Mucosa of gallbladder (tissue), 1 donor: ENCODE measurements at places on chromosomes 2 and 18. TPM values are rescaled to one million over a fixed set of nuclear protein-coding genes. Genes with fewer than 3 reads are reported as not detected.
A peak's percentile ranks its signal among the peaks of the same experiment; 100 is the strongest.

The PDE6D gene
- total RNA-seq = 24.4 TPM

The MYCN gene
- 1.4 TPM for total RNA-seq

- DNase-seq = no peak
These were observed 58.2 kb downstream of the FSIP2 start for GRCh38 chr2:185796758-185797157.

DNA sequence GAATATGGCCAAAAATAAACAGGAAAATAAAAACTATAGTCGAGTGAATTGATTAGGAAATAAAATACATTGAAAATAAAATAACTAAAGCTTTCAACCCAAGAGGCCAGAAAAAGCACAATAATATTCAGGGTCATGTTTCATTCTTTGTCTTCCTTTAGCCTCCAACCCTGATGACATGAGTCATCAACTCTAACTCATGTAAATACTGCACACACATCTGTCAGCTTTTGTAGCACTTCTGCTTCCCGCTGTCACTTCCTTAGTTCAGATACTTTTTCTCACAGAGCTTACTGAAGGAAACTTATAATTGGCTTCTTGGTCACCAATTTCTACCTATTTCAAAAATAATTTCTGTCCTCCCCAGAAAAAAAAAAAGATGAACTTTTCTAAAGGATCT lies 112.8 kb downstream of the UPP2 start:
- DNase-seq = no peak

DNA sequence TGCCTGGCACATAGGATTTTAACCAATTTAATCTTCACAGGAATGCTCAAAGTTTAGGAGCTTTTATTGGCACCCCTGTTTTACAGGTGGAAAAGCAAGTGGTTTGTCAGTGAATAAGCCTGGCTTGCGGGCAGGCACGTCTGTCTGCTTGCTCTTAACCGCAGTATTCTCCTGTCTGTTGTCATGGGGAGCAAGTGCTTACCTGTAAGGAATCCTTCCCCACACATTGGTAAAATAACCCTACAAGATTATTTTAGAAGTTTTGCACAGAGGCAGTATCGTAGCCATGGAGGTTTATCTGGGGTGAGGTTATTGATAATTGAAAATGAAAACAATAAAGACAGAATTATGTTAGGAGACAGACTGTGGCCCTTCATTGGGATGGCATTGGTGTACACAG lies 174.9 kb downstream of the AGAP1 start:
- DNase-seq = no peak

DNA sequence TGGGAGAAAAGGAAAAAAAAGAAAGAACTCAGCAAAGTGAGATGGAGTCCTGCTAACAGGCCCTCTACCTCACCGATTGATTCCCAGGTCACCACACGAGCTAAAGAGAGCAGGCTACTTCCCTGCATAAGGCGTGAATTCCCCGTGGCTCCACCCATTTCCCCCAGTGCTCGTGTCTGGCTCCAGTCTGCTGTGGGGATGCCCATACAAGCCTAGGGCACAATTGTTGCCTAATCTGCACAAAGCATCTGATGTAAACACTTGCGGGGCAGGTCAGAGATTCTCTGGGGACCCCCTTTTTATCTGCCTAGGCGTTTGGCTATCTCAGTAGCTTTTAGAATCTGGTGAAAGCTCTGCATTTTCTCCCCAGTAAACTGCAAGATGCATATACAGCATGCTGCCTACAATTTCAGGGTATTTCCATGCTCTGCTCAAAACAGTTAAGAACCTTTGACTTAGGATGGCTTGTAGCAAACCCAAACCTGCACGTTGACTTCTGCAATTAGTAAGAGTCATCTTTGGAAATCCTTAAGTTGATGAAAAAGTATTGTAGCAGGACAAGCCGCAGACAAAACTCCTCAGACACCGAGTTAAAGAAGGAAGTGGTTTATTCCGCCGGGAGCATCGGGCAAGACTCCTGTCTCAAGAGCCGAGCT lies 34.8 kb downstream of the MYO3B start:
- no peak for DNase-seq

DNA sequence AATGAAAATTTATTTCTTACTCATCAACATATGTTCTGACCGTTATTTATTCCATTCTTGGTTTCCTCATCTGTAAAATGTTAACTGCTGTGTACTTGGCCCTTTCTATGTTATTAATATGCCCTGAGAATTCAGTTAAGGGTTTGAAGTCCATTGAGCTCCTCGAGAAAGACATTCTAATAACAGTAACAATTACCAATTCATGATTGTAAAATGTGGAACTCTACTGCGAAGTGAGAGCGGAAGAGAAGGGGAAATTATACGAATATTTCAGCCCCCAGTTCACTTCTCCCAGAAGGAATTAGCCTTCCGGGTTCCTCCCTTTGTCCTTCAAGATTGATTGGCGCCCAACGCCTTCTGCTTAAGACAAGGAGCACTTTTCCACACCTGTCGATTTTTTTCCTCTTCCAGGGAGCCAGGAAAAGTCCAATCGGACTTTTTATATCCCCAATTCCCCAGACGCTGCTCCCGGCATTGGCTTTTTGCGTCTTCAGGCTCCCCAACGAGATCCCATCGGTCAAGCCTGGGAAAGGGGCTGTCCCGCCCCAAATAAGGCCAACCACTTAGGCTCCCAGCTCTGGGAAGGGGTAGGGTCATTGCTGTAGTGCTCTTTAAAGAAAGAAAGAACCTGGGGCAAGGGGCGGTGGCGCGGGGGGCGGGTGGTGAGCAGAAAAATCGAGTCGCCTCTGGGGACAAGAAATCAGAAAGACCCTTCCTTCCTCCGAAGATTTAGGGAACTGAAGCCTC lies 1.6 kb downstream of the DSC2 start:
- DNase-seq = peak; percentile 29

DNA sequence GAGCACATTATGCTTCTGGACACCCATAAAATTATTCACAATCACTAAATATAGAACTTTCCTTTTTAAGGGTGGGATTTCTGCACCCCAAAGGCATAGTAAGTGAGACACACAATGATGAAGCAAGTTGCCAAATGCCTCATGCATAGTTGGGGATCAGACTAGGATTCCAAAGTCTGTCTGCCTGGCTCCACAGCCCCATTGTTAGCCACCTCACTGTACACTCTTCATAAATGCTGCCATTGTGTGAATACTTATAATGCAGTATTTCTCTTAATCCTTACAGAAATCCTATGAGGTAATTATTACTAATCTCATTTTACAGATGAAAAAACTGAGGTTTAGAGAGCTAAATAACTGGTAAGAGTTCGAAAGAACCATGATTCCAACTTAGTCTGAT lies 738.6 kb downstream of the ERBB4 start:
- DNase-seq = no peak

GRCh38 chr2:147068071-147068470 lies 776.8 kb upstream of the ACVR2A start:
- no peak for DNase-seq

- no peak for DNase-seq
These were observed 866.9 kb downstream of the TRIB2 start for GRCh38 chr2:13583609-13584008.

- no peak for DNase-seq
These were observed 90.1 kb downstream of the TWIST2 start for GRCh38 chr2:238938003-238938400.

DNA sequence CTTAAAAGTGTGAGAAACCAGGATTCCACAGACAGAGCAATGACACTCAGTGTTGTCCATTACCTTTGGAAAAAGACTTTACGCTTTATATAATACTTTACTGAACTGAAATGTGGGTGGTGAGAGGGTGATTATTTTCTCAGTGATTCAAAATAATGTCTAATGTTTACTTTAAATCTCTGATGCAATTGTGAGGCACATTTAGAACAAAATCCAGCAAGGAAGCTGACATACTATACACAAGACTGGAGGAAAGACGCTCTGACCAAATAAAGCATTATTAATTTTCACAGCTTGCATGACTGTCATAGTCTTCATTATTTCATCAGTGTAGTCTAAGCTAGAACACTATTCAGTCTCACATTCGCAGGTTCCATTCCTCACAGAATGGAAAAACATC lies 34.1 kb upstream of the STAT1 start:
- DNase-seq = no peak

GRCh38 chr2:31151501-31151900 lies 13.3 kb upstream of the GALNT14 start:
- DNase-seq = no peak

DNA sequence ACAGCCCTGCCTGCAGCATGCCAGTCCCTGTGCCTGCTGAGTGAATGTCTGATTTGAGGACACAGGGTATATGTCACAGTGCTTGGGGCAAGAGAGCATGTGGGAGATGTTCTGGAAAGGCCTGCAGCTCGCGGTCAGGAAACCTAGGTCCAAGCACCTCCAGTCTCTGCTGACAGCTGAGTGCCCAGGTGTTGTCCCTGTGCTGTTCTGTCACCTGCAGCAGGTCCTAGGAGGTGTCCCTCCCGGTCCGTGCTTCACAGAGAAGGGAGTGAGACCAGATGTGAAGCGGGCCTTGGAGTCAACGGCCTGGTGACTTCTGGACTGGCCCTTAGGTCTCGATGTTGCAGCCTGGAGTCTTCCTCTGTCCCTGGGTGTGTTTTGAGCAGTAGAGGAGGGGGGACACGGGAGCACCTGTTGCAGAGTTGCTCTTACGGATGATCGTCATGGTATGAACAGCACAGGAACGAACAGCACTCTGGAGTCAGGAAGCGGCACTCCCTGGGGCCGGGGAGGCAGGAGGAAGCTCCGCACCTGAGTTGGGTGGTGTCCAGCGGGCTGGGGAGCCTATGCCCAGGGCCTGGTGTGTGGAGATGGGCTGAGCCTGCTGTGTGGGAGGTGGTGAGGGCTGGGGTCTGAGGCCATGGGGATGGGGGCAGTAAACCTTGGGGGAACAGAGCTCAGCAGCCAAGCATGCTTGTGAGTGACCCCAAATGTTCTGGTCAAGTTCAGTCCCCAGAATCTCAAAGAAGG lies 21.6 kb upstream of the ARHGEF4 start:
- DNase-seq = no peak

DNA sequence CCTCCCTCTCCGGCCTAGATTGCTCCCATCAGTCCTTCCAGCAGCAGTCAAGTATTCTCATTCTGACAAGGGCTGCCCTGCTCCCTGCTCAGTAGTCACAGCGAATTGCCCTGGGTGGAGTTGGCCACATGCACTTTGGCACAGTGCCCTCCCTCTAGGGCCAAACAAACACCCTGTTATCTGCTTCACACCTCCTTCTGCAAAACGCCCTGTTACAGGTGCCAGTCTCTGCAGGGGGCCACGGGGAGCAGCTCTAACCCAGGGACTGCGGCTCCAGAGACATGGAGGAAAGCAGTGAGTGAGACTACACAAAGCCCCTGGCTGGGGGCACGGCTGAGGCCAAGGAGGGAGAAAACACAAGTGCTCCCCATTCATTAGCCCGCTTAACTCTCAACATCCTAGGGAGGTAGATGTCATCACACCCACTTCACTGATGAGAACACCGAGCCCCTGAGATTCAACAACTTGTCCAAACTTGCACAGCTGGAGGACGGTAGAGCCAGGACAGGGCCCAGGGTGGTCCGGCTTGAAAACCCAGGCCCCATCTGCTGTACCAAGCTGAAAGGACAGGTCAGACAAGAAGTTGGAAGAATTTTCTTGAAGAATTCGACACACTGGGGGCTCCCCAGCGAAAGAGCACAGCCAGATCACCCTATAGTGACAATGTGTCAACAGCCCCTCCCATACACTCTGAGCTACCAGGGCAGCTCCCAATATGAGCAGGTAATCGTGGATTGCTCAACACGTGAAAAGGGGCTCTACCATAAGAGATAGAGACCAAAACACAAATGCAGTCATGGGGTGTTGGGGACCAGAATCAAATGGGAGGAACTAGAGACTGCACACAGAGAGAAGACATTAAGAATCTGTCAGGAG lies 8.7 kb upstream of the TFCP2L1 start:
- peak; percentile 87 for DNase-seq

GRCh38 chr2:223929571-223930102 lies 15.5 kb downstream of the WDFY1 start:
- no peak for DNase-seq

DNA sequence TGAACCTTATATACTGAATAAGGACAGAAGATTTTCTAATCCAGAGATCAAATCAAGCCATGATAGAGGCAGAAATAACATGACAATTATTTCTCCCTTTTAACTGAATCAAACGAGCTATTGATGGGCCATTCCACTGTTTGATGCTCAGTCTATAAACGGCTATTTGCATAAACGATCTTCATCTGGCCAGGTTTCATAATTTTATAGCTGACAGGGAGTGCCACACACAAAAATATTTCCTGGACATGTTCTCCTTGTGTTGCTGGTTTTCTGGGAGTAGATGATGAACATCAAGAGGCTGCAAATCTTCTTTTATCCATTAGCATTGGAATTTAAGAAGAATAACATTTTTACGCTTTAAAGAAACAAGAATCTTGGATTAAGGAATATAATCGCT lies 63.1 kb downstream of the ACVR1C start:
- no peak for DNase-seq

DNA sequence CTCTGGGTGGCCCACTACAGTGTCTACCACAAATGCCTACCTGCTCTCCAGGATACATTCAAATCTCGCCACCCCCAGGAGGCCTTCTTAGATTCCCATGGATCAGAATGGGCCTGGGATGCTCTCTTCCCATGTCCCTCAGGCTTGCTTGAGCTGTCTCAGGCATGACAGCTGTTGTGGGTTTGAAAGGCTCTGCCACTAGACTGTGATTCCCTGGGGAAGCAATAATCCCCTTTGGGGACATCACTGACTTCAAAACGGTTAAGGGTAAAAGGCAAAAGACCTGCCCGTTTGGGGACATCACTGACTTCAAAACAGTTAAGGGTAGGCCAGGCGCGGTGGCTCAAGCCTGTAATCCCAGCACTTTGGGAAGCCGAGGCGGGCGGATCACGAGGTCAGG lies 35.8 kb upstream of the ZNF516 start:
- no peak for DNase-seq

DNA sequence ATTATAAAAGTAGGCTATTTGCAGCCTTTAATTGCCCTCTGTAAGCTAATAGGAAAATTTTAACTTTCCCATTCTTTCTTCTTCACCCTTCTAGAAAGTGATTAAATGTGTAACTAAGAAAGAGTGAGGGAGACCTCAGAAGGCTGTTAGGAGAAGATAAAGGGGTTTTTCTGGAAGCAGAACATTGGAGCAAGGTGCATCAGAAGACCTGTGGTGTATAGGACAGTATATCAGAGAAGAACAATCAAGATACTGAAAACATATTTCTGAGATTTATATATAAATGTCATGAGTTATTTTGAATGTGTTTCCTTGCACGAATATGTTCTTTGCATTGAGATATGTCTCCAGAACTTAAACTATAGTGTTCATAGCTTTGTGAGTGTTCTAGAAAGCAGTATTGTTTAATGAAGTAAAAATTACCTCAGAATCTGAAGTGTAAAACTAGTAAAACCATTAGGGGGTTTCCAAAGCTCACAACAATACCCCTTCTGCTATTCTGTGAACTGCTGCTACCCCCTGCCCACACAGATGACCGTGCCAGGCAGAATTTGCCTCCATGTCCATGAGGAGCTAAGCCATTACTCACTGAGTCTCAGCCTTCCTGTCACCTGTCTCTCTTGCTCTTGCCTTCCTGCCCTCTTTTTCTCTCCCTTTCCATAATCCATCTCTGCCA lies 537.9 kb downstream of the EPHA4 start:
- no peak for DNase-seq

DNA sequence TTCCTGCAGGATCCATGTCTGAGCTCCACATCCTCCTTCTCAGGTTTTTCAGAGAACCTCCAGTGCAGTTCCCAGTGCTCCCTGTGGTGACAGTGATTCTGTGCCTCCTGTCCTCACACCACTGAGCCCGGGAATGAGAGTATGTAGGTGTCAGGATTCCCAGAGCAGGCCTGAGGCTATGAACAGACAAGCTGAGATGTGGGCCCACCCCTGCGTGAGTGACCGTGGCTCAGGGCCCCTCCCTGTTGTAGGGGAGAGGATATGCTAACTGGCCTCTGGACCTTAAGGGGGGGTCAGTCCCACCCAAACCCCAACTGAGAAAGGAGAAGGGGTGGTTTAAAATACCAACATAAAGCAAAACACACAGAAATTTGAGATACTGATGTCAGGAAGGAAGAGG lies 104.8 kb upstream of the RAB12 start:
- DNase-seq = no peak
